COR-L47 (cell line): ENCODE measurements at places on chromosomes 4 and X.

- DNase-seq, result peak; percentile 22
Measured at GRCh38 chrX:25013632-25014365, 2.0 kb downstream of the ARX start.

DNA sequence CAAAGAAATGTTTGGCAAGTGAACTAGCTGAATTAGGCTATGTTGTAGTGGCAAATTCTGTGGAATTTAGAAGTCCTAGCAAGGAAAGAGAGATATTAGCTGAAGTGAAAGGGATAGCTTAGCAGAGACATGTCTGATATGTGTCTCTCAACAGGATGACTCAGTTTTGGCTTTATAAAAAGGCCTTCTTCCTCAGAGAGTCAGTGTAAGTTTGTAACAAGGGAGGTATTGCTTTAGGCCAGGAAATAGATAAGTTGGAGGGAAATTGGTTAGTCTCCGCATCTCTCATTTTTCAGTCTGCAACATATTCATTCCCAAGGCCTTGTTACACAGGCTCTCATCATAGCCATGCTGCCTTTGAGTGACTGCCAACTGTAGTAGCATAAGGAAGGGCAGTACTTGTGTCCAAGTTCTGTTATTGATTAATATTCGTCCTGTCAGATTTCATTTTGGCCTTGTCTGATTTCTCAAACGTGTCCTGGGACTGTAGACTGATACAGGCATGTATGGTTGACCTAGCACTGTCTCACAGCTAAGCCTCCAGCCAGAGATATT, 4.0 kb downstream of the TMEM164 start:
- DNase-seq, result no peak

DNA sequence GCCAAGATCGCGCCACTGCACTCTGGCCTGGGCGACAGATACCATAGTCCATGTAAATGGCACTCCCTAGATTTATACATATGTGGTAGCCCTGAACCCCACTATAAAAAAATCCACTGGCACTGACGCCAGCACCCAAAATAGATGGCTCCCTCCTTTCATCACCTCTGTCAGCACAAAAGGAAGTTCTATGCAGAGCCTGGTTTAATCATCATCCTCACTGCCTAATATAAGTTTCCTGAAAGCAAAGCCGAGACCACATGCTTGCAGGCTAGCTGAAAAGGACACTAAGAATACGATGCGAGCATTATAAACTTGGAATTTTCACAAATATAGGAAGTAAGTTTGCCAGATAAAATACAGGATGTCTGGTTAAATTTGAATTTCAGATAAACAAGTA, 27.5 kb upstream of the DOCK11 start:
- DNase-seq, result no peak

GRCh38 chr4:139889901-139890300, 224.3 kb downstream of the MGST2 start:
- no peak for DNase-seq

- no peak for DNase-seq
Measured at GRCh38 chr4:158859661-158860060, 90.8 kb downstream of the FNIP2 start.

GRCh38 chrX:11386001-11386523, 92.8 kb downstream of the AMELX start:
- DNase-seq, result no peak

GRCh38 chr4:27463816-27464215, 603.2 kb downstream of the STIM2 start:
- DNase-seq, result no peak

GRCh38 chr4:82718162-82718940, 80.2 kb downstream of the SCD5 start:
- DNase-seq, result no peak

DNA sequence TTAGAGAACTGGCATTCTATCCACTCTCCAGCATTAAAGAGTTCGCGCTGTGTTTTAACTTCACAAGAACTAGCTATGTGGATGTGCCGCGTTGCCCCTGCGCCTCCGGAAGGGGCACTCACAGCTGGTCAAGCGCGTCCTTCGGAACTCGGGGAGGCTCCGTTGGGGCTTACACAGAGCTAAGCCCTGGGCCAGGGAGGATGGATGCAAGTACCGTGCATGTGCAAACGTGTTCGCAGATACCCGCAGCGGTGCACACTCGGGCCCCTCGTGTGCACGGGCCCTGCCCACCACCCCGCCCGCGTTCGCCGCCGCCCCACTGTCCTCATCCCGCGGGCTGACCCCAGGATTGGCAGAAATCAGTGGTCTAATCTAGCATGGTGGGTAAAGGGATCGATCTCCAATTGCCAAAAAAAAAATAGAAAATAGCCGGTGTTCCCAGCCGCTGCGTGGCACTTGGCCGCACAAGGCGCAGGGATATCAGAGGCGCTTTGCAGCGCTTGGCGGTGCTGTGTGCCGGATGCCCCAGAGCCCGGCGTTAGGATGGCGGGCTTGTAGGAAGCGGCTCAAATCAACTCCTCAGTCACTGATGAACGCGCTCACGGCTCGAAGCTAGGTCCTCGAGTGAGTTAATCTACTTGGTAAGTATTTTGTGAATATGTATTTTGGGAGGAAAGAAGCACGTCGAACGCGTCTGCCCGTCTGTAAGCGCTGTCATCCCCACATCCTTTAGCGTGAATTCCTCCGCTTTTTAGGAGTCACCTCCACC, 989 bp upstream of the PCDH10 start:
- DNase-seq, result peak; percentile 26

GRCh38 chr4:11072999-11073398, 355.7 kb downstream of the HS3ST1 start:
- DNase-seq, result no peak

GRCh38 chr4:152236519-152237056, 299.3 kb downstream of the FBXW7 start:
- DNase-seq, result no peak

GRCh38 chr4:65670020-65670330, 314 bp downstream of the EPHA5 start:
- no peak for DNase-seq

GRCh38 chr4:143407474-143407873, 70.8 kb downstream of the GAB1 start:
- DNase-seq, result no peak

GRCh38 chr4:119025420-119025819, 110.2 kb upstream of the MYOZ2 start:
- DNase-seq, result no peak

GRCh38 chr4:24417206-24417605, 167.1 kb downstream of the DHX15 start:
- DNase-seq, result no peak

DNA sequence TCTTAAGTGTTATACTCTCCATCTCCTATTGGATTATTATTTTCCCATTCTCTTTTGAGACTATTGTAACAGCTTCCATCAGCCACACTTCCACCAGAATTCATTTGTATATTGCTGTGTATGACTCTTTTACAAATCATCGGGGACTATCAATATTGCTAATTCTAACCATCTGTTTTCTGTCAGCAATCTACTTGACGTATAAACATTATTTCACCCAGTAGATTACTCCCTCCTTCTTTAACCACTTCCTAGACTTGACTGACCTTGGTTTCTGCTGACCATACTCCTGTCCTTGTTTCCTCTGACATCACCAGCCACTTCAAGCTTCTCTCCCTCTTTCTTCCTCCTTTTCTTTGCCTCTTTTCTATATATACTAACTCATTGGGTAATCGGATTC, 402.9 kb downstream of the PCDH18 start:
- DNase-seq, result no peak

GRCh38 chr4:172842779-172843178, 325.8 kb upstream of the GALNT7 start:
- no peak for DNase-seq

DNA sequence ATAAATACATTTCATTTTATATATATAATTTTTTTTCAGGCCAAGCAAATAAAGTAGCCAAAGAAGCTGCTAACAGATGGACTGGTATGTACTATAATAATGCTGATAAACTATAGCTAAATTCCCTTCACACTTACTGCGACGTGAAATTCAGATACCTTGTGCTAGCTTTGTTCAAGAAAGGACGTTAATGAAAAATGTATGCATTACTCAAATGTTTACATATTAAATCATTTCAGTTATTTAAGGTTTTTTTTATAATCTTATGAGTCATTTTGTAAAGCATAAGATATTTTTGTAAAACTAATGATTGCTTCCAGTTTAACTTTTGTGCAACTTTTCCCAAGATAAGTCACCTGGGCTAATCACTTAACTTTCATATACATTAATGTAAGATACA, 57.2 kb upstream of the TMEM131L start:
- no peak for DNase-seq

DNA sequence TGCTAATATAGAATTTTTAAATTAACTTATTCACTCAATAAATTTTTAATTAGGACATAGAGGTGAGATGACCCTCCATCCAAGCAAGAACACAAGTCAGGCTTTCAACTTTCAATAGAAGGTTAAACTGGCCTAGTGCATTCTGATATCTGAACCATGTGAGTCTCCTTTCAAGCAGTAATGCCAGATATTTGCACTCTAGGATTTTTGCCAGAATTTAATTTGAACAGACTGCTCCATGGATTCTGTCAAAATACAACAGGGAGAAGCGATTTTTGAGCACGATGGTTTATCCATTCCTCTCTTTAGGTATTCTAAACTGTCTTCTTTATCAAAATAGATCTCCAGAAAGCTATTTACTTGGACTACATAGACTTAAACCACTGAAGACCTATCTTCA, 72.0 kb upstream of the DCLK2 start:
- DNase-seq, result peak; percentile 14

GRCh38 chr4:87601361-87601760, 7.0 kb upstream of the DSPP start:
- DNase-seq, result no peak

DNA sequence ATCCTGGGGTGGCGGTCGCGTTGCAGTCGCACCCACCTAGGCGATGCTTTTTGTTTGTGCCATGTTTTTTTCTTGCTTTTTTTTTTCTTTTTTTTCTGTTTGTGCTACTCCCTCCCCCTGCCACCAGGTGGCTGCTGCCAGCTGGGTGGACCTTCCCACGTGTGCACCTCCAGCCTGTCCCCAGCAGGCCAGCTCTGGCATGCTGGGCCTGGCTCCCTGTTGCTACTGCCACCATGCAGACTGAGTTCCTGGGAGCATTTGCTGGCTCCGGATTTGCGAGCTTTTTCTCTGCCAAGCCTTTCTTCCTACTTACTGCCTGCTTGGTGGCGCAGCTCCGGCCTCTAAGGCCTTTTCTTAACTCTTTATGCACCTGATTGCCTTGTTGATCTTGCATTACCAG, 161.2 kb upstream of the WDFY3 start:
- DNase-seq, result peak; percentile 10

DNA sequence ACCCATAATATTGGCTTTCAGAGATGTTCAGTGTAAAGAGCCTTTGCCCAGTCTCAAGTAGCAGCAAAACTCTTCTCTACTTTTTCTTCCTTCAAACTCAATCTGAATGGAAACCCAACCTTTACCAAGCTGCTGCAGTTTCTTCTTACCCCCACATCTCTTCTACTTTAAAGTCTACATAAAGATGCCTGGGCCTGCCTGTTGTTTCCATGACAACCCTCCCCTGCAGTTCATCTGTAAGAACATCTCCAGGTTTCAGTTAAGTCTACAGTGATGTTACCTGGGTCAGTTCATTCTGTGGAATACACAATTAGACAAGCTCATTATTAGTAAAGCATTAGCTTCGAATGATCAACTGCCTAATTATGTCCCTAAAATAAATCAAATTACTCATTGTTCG, 81.4 kb downstream of the SPANXN3 start:
- DNase-seq, result peak; percentile 7

DNA sequence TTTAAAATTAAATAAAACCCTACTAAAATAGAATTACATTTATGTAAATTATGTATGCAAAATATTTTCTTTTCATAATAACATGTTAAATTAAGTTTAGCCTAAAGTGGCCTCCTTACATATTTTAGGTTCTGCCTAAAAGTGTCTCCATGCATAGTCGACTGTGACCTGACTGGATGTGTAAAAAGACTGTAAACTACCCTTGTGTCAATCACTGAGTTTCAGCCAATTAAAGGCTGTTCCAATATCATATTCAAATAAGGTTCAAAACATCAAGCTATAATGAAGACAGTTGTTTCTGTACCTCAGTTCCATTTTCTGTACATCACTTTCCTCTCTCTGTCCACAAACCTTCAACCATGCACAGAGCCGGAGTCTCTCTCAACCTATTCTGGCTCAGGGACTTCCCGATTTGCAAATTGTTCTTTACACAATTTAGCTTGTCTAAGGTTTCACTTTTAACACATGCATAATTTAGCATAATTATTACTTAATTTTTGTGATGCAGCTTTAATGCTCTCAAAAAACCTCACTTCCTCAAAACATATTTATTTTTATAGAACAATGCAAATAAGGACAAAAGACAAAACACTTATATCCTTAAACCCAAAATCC, 60.1 kb downstream of the SH3RF1 start:
- no peak for DNase-seq

DNA sequence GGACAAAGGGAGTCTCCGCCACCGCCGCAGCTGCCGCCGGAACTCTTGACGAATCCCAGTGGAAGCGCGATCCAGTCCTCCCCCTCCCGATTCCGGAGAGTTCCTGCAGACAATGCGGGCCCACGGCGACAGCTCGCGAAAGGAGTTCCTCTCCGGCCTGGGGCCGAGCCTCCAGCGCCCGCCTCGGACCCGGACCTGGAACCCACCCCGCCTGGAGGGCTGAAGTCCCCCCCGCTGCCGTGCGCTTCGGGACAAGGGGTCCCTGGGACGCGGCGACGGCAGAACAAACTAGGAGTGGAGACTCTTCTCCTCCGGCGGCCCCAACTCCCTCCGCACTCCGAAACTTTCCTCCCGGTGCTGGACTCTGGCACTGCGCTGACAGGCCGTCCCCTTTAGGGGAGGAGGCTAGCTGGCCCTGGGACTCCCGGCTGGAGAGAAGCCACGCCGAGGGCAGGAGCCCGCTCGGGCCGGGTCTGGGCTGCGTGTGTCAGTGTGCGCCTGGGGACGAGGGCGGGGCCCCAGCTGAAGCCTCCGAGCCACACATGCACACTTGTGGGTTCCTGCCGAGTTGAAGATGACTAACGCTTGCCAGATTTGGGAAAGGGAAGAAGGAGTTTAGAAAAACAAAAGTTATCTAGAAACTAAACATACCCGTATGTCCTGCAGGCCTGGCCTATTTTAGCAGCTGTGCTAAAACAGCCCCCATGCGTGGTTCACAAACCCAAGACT, at the start of gene ANTXR2:
TSS of gene ANTXR2 (minus strand) at position 486 of the 729 bp plus-strand sequence. CDS start 669 bp downstream, outside the sequence.
- DNase-seq, result peak; percentile 88

GRCh38 chr4:128596115-128596514, 213.4 kb upstream of the JADE1 start:
- no peak for DNase-seq

DNA sequence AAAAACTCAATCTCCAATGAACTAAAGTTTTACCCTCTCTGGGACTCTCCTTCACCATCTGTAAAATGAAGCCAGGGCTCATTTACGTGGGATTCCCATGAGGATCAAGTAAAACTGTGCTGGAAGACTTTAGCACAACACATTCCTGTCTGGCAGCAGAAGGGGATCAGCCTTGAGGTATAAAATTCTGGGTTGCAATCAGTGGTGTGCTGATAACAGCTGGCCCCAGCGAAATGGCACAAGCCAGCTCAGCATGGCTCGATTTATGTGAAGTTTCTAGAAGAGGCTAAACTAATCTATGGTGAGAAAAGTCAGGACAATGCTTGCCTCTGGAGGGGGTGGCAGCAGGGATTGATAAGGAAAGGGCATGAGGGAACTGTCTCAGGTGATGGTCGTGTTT, 28.4 kb downstream of the ZNF630 start:
- DNase-seq, result no peak
